Left lung (tissue), 14 donors: ENCODE measurements at places on chromosomes 11 and 22. TPM values are rescaled to one million over a fixed set of nuclear protein-coding genes. Genes with fewer than 3 reads are reported as not detected.

Gene C11orf65
- total RNA-seq, result 0.37 TPM

Gene MIOX
- total RNA-seq, result not detected

Gene CAPN5
- 13.2 TPM for total RNA-seq

Gene BARX2
- total RNA-seq, result 0.17 TPM

Gene PICALM
- 216 TPM for total RNA-seq

Gene BDNF
- 1.2 TPM for total RNA-seq

Gene GRAMD1B
- total RNA-seq, result 4.2 TPM

Gene IL18BP
- total RNA-seq, result 20.1 TPM

Gene MMP27
- total RNA-seq, result not detected

Gene SYTL2
- 39.7 TPM for total RNA-seq

Gene OR8J1
- total RNA-seq, result not detected

Gene FZD4
- 23.5 TPM for total RNA-seq

Gene FXYD6
- 41.4 TPM for total RNA-seq

Gene BTG4
- total RNA-seq, result not detected

Gene KCNK4
- total RNA-seq, result not detected

Gene DBX1
- total RNA-seq, result not detected

Gene P2RY6
- 2.2 TPM for total RNA-seq

Gene RAG1
- 0.50 TPM for total RNA-seq

Gene FDXACB1
- total RNA-seq, result 4.1 TPM

Gene F2
- not detected for total RNA-seq

Gene SCGB2A2
- not detected for total RNA-seq

Gene RNF215
- total RNA-seq, result 19.0 TPM

Gene OLFML1
- total RNA-seq, result 44.2 TPM

Gene CENPM
- total RNA-seq, result 9.6 TPM

Gene TSGA10IP
- not detected for total RNA-seq

Gene AMOTL1
- total RNA-seq, result 42.7 TPM

Gene ARHGEF17
- 69.1 TPM for total RNA-seq

Gene NLRP10
- not detected for total RNA-seq

Gene TRIM44
- total RNA-seq, result 58.9 TPM

Gene RAB6A
- total RNA-seq, result 146 TPM

Gene MS4A4E
- 2.1 TPM for total RNA-seq

Gene APOC3
- total RNA-seq, result not detected

Gene CCDC188
- 1.4 TPM for total RNA-seq

Gene MRGPRX4
- not detected for total RNA-seq

Gene SLC25A45
- total RNA-seq, result 9.8 TPM

Gene MPZL2
- 111 TPM for total RNA-seq

Gene OSBP
- total RNA-seq, result 39.4 TPM

Gene PTGDR2
- total RNA-seq, result 0.21 TPM

Gene NOX4
- total RNA-seq, result 3.3 TPM

Gene INSC
- 0.79 TPM for total RNA-seq

Gene BIK
- total RNA-seq, result 3.1 TPM

Gene RAB39A
- total RNA-seq, result 1.7 TPM

Gene DLG2
- 15.0 TPM for total RNA-seq

Gene CST6
- total RNA-seq, result 20.3 TPM

Gene KCNQ1
- 37.7 TPM for total RNA-seq

Gene MLC1
- total RNA-seq, result 0.39 TPM

Gene SNX32
- 0.24 TPM for total RNA-seq

Gene TRIM22
- total RNA-seq, result 137 TPM

Gene GDPD5
- 10.5 TPM for total RNA-seq

Gene AP5B1
- total RNA-seq, result 39.0 TPM

Gene MMP12
- not detected for total RNA-seq

Gene TRMT112
- 196 TPM for total RNA-seq
